ENCODE measurements at places on chromosomes 1 and 21.

- DNase-seq, result no peak
Measured at GRCh38 chr1:52294580-52294979, 71.4 kb downstream of the CC2D1B start.

GRCh38 chr1:12230549-12231275, 882 bp downstream of the VPS13D start:
- DNase-seq, result no peak

- no peak for DNase-seq
Measured at GRCh38 chr1:245486775-245487470, 332.1 kb downstream of the KIF26B start.

DNA sequence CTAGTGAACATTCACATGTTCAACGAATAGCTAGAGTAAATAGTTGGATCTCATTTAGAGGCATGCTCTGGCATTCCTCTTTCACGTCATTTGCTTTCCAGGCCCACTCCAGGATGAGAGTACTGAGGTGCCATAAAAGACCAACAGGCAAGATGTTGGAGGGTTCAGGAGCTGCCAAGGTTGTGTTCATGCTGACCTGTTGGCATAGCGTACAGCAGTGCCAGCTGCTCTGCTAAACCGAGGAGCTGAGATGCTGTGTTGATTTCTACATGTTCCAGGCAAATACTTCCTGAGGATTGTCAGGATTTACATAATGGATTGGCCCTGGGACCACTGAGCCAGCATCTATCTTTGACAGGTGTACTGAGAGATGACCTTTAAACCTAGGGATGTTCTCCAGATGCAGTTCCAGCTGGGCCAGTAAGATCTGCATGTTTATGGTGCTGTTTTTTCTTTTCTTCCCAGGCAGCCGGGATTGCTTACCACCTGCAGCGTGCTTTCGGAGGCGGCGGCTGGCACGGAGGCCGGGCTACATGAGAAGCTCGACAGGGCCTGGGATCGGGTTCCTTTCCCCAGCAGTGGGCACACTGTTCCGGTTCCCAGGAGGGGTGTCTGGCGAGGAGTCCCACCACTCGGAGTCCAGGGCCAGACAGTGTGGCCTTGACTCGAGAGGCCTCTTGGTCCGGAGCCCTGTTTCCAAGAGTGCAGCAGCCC, 66.9 kb downstream of the DISC1 start:
- no peak for DNase-seq

DNA sequence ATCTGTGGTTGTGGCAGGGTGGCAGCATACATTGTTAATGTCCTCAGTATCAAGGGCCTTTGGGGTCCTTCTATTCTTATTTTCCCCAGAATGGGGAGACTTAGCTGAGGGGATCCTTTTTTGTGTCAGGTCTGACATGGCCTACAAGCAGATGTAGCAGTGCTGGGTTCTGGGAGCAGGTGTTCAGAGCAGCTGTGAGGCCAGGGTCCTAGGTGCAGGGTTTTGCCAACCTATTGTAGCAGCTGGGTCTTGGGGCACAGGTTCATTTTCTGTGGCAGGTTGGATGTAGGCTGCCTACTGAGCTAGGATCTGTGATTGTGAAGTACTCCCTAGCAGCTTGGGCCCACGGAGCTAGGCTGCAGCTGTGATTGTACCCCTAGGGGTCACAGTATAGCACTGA, 60.1 kb downstream of the DIPK1A start:
- DNase-seq, result no peak

GRCh38 chr1:200737647-200738291, 924 bp upstream of the CAMSAP2 start:
- no peak for DNase-seq

GRCh38 chr1:9737057-9737456, 85.5 kb downstream of the PIK3CD start:
- DNase-seq, result no peak

GRCh38 chr1:43979528-43980254, 681 bp downstream of the B4GALT2 start:
- peak; percentile 27 for DNase-seq

GRCh38 chr1:232339073-232339472, 290.9 kb downstream of the SIPA1L2 start:
- DNase-seq, result no peak

GRCh38 chr1:15941044-15941840, 34.7 kb downstream of the ZBTB17 start:
- no peak for DNase-seq

DNA sequence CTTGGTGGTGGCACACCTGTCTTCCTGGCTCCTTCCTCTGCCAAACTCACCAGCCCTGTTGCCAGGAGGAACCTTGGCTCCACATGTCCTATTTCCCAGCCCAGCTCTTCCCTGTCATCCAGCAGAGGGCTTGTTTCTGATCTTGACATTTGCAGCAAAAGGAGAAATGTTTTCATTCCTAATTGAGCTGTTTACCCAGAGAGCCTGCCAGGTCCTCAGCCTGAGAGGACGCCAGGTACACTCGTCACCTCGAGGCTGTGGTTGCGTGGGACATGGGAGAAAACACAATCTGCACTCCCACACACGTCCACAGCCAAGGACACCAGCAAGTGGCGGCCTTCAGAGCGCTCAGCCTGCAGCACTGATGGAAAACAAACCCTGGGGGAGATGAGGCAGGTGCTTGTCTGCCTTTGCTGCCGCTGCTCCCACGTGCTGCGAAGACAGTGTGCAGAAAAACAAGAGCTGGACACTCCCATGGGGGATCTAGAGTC, 132.8 kb upstream of the CD34 start:
- DNase-seq, result no peak

DNA sequence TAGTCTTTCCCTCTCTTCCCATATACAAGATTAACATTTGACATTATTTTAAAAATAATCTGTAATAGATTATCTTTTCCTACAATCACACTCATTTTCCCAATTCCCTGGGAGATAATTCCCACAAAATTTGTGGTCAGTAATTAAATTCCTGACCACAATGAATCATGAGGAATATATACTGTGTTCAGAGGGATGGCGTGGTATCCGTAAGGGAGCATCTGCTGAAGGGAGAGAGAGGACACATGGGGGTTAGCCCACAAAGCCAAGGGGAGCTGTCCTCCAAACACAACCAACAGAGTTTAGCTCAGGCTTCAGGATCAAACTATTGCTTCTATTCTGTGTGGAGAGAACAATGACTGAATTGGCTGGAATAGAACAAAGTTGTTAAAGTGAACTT, 57.1 kb upstream of the PPP2R5A start:
- no peak for DNase-seq

- DNase-seq, result no peak
Measured at GRCh38 chr21:30349572-30349971, 1.2 kb upstream of the KRTAP23-1 start.

DNA sequence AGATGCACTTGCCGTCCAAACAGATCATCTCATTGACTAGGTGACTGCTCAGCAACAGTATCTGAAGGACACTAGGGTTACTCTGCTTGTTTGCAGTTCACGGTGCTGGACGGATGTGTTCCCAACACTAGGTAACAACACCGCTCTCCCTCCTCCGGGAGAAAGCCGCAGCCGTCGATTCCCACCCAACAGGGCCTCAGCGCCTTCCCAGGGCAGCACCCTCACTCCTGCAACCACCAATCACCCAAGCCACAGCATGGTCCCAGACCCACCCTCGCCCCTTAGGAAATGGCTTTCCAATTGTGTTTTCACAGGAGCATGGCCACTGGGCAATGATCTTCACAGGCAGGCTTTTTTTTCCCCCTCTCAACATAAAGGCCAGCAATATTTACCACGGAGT, 779 bp downstream of the TLR5 start:
- no peak for DNase-seq

DNA sequence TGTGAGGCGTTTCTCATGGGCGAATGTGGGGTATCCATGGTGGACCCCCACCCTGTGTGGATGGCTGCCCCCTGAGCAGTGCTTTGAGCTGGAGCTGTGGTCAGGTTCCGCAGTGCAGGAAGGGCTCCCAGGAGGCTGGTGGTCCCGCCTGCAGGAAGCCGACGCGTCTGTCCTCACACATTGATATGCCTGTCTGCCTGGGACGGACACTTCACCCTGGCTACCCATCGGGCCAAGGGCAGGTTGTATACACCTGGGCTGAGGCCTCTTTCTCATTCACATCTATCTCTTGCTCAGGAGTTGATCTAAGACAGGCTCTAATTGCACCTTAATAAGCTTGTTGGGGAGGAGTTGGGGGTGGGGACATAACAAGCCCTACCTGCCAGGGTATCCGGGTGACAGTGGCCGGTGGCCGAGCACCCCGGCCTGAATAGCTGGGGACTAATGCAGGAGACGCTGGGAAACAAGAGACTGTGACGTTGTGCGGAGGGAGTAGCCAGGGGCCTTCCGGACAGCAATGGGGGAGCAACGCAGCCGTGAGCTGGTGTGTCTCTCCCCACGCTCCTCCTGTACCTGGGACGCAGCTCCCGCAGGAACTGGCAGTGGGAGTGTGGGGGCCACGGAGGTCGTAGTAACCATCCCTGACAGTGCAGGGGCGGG, 21.7 kb downstream of the PDXK start:
- no peak for DNase-seq

DNA sequence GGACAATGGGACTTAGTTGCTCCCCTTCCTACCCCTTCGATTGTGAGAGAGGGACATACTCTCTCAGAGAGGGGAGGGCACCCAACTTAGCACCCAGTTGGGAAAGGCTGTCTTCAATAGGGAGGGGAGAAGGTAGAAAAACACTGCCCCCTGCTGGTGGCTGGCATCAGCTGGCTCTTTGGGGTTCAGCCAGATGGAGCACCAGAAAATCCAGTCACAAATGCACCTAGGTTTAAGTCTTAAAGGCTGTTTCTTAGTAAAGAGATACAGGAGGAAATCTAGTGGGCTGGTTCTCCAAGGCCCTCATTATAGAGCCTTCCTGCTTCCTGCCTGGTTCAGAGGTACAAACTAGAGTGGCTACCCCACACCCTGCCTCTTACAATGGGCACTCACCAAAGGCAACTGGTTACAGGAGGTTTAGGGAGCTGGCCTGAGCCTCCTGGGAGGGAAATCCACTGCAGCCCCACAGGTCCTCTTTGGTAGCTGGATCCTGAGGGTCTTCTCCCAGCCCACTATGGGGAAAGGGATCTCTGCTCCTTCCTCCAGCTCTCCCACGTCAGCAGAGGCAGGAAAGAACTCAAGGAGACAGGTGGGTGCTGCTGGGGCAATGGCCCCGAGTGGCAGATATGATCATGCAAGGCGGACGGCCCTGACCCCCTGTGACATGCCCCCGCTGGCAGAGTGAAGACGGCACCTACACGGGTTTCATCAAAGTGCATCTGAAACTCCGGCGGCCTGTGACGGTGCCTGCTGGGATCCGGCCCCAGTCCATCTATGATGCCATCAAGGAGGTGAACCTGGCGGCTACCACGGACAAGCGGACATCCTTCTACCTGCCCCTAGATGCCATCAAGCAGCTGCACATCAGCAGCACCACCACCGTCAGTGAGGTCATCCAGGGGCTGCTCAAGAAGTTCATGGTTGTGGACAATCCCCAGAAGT, 28.3 kb downstream of the EIF2D start:
- peak; percentile 88 for DNase-seq

DNA sequence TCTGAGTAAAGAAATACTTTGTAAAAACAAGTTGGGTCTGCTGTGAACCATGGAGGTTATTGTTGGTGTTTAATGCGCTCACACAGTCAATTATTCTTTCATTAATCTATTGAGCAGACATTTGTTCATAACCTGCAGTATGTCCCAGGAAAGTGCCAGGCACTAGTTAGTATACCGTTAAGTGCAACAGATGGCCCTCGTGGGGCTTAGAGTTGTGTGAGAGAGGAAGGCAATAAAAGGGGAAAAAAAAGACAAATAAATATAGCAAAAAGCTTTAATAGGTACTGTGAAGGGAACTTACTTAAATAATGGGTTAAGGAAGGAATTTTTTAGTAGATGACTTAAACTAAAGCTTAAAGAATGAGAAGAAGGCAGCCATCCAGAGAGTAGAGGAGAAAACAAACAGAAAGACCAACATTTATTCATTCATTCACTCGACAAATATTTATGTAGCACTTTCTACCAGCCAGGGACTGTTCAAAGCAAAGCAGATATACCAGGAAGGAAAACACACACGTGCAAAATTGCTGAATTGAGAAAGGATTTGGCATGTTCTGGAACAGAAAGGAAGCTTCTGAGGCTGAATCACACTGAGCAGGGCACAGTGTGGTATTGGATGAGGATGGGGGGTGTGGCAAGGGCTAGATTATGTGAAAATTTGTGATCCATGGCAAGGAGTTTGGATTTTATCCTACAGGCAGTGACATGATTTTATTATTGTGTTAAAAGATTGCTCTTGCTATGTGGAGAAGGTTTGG, 296.1 kb upstream of the SGIP1 start:
- no peak for DNase-seq

DNA sequence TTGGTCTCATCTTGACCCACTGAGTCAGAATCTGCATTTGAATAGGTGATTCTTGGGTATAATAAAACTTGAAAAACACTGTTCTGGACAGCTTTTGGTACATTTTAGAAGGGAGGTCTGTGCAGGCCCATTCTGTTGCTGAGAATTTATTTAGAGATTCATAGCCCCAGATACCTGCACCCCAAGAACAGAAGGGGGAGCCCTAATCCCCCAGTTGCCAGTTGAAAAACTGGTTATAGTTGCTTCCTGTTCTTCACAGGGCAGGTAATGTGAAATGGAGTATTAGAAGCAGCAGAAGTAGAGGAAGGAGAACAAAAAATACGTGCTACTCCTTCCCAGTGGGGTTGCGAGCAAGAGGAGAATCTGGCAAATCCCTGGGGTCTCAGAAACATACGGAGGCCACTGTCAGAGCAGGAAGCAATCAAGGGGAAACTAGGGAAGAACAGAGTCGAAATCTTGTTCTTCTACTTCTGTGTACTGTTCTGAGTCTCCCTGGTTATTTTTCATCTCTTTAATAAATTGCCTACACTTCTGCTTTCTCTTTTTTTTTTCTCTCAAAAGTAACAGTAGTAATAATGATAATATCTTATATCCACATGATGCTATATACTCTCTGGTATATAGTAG, 4.6 kb upstream of the CLCA2 start:
- peak; percentile 61 for DNase-seq

DNA sequence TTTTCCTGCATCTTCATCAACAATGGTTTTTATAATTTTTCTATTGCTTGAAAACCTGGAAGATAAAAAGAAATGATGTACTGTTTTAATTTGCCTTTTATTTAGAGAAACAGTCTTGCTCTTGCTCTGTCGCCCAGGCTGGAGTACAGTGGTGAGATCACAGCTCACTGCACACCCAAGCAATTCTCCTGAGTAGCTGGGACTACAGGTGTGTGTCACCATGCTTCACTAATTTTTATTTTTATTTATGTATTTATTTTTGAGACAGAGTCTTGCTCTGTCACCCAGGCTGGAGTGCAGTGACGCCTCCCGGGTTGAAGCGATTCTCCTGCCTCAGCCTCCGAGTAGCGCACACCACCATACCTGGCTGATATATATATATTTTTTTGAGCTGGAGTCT, 43.0 kb upstream of the RPL11 start:
- no peak for DNase-seq

Data from CD4-positive, alpha-beta T cell treated with Interleukin-10 for 1 hour (primary cell).